Cardiac septum (tissue), 1 donor: ENCODE measurements at places on chromosomes 16 and 17. TPM values are rescaled to one million over a fixed set of nuclear protein-coding genes. Genes with fewer than 3 reads are reported as not detected.

DNA sequence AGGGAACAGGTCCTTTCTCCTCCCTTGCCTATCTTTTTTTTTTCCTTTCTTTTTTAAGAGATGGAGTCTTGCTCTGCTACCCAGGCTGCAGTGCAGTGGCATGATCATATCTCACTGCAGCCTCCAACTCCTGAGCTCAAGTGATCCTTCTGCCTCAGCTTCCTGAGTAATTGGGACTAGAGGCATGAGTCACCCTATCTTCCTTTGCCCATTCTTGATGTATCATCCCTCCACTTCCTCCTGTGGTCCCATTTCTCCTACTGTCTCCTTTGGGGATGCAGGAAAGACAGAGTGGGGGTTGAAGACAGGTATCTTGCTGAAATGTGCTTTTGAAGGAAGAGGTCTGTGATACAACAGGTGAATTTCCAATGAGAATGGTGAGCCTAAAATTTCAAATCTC is 5.5 kb downstream of the MYO19 start:
- no peak for DNase-seq

The ASPSCR1 gene
- 25.5 TPM for total RNA-seq

- DNase-seq = no peak
Measured at GRCh38 chr17:79795795-79796443, 958 bp downstream of the CBX8 start.

DNA sequence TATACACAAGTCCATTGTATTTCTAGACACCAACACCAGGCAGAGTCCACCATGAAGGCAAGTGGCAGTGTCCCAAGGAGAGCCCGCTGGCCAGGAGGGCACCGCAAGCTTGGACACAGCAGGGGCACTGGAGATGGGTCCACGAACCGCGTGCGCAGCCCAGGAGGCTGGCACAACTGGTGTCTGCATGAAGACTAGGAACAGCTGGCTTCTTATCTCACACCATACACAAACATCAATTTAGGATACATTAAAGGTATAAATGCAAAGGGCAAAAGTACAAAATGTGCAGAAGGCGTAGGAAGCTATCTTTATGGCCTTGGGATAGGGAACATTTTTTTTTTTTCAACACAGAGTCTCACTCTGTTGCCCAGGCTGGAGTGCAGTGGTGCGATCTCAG is 52.4 kb downstream of the ANKRD11 start:
- DNase-seq = no peak

DNA sequence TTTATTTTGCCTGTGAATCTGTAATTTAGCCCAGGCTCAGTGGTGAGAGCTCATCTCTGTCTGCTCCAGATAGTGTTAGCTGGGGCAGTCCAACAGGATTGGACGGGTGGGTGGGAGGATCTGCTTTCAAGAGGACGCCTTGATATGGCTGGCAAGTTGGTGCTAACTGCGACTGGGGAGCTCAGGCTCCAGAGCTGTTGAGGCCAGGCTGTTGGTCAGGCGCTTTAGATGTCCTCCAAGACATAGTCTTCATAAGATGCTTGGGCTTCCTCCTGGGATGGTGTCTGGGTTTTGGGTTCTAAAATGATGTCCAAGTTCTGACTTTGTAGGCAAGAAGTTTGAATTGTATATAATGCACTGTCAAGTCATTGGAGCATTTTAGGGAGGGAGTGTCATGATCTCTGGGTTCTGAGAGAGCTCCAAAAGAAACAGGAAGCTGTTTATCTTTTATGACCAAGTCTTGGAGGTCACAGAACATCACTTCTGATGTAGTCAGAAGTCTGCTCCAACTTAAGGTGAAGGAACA is 12.8 kb upstream of the PCTP start:
- no peak for DNase-seq

DNA sequence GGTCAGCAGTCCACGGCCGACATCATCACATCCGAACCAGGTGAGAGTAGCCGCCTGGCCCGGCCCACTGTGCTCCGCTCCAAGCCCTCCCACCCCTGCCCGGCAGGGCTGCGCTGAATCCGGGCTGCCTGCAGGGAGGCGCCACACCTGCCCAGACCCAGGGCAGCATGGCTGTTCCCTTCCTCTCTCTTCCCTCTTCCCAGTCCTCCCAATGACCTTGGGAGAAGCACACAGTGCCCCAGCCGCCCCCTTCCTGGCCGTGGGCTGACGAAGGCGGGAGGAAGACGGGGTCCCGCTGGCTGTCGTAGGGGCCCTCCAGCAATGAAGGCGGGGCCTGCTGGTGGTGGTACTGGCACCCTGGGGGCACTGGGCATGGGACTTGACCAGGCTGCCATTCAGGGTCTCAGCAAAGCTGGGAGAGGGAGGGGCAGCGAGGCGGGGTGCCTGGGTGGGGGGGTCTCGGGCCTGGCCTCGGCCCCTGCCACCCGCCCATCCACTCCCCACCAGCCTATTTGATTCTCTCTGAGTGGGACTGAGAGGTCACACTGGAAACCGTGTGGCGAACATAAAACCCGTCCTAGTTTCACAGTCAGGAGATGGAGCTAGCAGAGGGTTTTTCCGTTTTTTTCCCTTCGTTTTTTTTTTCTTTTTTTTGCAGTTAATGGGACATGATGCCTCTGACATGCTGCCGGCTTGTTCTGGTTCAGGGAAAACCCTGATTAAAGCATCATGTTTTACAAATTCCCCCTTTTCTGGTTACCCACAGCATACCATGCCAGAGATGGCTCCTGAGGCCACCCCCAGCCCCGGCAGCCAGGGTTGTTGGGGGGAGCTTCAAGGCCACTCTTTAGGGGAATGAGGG is 50.6 kb downstream of the BAHCC1 start:
- DNase-seq = no peak

The TMEM114 gene
- not detected for total RNA-seq

The HIGD1B gene
- 10.3 TPM for total RNA-seq

The CHTF8 gene
- 43.2 TPM for total RNA-seq

DNA sequence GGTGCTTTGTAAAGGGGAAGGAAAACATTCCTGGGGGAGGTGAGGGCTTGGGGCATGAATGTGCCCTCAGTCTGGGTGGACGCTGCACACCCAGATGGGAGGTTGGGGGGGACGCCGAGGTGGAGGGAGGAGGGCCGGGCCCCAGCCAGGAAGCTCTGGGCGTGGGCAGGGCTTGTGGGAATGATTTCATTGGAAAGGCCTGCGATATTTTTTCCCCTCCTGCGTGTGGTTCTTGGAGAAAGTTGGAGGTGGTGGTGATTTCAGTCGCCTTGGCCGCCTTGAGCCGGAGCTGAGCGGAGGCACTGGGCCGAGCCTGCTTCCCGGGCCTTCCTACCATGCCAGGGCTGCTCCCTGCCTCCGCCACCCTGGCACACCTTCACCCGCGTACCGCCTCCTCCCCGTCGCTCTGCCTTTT is 26.4 kb upstream of the CLEC18A start:
- peak; percentile 82 for DNase-seq

GRCh38 chr17:79979816-79980215 is 55.9 kb downstream of the TBC1D16 start:
- DNase-seq = peak; percentile 12

DNA sequence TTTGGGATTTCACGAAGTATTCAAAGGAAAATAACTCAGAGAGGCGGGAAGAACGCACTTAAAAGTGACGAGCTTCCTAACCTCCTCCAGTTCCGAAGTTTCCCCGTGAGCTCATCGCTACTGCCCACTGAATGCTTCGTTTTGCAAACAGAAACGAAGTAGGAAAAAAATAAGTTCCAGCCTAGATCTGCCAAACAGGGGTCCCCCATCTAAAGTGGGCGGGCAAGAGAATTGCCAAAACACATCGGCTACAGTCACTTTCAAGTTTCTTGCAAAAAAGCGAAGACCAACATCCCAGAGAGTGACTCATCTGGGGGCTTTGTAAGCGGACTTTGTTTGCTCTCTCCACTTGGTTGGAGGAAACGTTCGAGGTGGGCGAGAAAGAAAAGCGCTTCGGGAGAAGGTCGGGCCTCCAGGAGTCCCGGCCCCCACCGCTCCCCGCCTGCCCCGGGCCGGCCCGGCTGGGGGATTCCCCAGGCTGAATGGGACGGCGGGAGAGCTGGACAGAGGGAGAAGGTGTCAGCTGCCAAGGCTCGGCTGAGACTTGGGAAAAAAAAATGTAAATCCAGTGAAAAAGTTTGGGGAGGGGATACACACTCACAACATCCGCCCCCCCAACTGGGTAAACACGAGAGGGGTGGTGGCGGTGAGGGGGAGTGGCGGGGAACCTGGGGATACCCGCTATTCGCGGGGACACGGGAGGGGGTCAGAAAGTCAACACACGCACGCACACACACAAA is 1.0 kb downstream of the VEZF1 start:
- DNase-seq = no peak

- DNase-seq = peak; percentile 93
Measured at GRCh38 chr16:81752225-81752875, 26.7 kb upstream of the PLCG2 start.

DNA sequence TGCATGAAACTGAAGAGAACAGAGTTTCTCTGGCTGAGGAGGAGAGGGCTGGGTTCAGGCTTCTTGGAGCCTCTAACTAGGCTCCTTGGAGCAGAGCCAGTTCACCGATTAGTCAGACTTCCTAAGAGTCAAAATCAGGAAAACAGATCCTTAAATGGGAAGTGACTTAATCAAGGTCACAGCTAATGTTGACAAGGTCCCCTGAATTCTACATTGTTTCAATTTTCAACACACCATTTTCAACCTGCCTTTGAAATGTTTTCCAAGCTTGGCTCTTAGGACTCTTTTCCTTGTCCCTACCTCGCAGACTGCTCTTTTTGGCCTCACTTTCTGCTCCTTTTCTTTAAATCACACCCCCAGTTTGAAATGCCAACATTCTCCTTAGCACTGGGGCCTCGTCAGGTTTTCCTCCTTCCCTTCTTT is 16.3 kb downstream of the MYL4 start:
- DNase-seq = no peak

DNA sequence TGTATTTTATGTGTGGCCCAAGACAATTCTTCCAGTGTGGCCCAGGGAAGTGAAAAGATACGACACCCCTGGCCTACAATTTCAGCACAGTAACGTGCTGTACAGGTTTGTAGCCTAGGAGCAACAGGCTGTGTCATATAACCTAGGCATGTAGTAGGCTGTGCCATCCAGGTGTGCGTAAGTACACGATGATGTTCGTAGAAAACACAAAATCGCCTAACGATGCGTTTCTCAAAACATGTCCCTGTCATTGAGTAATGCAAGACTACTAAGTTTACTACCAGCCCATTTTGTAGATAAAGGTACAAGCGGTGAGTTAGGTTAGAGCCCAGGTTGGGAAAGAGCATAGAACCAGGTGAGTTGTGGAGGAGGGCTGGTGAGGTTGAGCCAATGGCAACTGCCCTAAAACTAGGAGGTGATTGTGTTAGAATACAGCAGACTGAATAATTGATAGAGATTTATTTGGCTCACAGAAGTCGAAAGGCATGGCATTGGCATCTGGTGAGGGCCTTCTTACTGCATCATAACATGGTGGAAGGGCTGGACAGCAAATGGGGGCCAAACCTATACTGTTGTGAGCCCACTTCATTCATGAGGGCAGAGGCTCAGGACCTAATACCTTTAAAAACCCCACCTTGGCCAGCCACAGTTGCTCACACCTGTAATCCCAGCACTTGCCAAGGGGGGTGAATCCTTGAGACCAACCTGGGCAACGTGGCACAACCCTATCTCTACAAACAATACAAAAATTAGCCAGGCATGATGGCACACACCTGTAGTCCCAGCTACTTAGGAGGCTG is 4.2 kb downstream of the EIF1 start:
- DNase-seq = no peak

DNA sequence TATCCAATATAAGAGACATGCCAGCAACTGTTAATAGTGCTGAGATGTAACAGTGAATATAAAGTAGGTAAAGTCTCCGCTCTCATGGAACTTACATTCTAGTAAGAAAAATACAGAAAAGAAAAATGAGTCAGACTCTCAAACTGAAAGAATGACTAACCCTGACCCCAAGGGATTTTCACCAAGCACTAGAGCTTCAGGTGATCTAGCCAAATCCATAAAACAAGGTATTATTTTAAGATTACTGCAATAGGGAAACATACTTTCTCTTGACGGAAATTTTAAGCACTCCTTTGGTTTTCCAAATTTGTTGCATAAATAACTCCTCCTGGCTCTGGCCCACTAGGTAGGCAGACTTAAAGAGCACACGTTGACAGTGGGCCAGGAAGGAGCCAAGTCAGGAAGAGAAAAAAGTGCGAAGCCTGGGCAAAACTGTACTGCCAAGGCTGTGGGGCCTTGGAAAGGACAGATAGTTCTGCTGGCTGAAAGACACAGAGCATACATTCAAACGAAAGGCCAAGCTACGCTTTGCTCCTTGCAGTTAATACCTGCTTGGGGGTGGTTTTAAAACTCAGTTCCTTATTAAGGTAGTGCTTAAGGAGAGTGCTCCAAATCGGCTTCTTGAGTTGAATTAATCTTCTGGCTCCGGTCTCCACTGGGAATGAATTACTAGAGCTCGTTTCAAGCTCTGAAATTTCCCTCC is 1.4 kb downstream of the GOT2 start:
- no peak for DNase-seq

DNA sequence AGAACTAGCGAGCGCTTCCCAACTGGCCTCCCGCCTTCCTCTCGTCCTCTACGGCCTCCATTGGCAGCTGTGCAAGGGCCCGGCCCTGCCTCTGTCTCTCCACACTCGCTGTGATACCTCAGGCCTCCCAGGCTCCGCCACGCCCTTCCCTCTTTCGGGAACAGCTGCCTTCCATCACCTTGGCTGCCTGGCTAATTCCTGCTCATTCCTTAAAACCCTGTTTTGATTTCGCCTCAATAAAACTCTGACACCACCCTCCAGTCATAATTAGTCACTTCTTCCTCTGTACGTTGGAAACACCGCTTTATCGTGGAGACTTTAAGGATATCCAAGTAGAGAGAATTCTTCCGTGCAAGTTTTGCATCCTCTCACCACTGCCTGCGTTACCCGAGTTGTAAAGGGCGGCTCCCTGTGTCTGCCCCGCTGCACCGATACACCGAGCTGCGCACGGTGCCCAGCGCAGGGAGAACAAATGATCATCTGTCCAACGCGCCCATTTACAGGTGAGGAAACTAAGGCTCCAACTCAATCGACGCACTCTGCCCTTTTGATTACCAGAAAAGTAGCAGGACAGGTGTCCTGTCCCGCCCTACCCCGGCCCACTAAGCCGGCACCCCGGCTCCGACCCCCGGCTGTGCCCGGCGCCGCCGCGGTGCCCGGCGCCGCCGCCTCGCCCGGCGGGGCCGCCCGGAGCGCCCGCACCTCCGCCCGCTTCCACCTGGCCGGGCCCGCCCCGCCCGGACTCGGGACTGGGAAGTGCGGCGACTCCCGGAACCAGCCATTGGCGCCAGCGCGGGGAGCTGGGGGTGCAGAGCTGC is 139.7 kb downstream of the SEC14L1 start:
- DNase-seq = no peak

- no peak for DNase-seq
Measured at GRCh38 chr16:85514598-85515318, 98.4 kb upstream of the GSE1 start.

- no peak for DNase-seq
Measured at GRCh38 chr16:5678371-5678770, 580.8 kb upstream of the EEF2KMT start.
